Left renal pelvis (tissue), 4 donors: ENCODE measurements at places on chromosomes 4 and X.

- no peak for DNase-seq
Observed at GRCh38 chrX:39067866-39068265, 266.6 kb downstream of the MID1IP1 start.

- no peak for DNase-seq
Observed at GRCh38 chrX:136256026-136256425, 4.8 kb upstream of the MAP7D3 start.

GRCh38 chr4:175910700-175911099, 98.6 kb upstream of the GPM6A start:
- DNase-seq: no peak

DNA sequence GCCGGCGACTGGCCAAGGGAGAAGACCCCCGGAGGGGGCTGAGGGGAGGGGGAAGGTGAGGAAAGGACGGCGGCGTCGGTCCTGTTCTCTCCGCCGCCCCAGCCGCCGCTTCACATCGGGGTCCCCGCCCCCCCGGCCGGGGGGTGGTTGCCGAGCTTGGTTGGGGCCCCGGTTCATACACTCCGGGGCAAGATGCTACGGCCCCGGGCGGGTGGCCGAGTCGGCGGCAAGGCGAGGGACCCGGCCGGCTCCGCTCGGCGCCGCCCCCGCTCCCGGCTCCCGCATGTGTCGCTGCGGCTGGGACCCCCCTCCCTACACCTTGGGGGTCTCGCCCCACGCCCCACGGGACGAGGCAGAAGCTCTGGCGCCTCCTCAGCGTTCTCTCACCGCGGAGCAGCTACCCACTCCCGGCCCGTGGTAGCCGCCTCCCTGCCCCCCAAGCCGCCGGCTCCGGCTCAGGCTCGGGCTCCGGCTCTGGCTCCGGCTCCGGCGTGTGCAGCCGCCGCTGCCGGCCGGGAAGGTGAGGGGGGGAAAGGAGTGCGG, 461 bp downstream of the FBXW7 start:
- no peak for DNase-seq

- no peak for DNase-seq
Observed at GRCh38 chrX:68829582-68830418, 979 bp downstream of the EFNB1 start.

- no peak for DNase-seq
Observed at GRCh38 chr4:159370286-159370685, 267.4 kb downstream of the RAPGEF2 start.

- DNase-seq: no peak
Observed at GRCh38 chrX:130299279-130300009, 30.7 kb upstream of the ZNF280C start.

GRCh38 chr4:93730760-93731159, 97.8 kb upstream of the ATOH1 start:
- no peak for DNase-seq

DNA sequence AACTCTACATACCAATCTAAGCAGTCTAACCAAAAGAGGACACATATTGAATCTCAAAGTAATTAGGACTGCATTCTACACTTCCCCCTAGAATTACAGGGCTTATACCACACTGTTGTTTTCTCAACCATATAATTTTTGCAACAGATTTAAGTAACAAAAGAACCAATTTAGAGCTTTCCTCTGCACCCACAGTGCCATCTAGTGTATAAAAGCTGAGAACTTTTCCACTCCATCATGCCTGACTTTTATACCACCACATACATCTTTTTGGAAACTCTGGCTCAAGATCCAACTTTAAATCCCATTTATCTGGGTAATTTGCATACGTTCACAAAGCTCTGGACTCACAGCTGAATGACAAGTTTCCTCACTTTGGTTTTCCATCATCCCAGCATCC, 99.5 kb downstream of the EFHC2 start:
- DNase-seq: no peak

- DNase-seq: no peak
Observed at GRCh38 chr4:89570931-89571330, 263.3 kb upstream of the GPRIN3 start.

GRCh38 chr4:166014411-166014810, 141.4 kb downstream of the TLL1 start:
- DNase-seq: no peak

GRCh38 chr4:19982556-19982955, 269.1 kb upstream of the SLIT2 start:
- DNase-seq: no peak

- DNase-seq: no peak
Observed at GRCh38 chr4:171717231-171717741, 95.9 kb upstream of the GALNTL6 start.

- DNase-seq: no peak
Observed at GRCh38 chrX:10190367-10190766, 33.6 kb downstream of the CLCN4 start.

- DNase-seq: no peak
Observed at GRCh38 chr4:48748949-48749596, 31.0 kb downstream of the FRYL start.

DNA sequence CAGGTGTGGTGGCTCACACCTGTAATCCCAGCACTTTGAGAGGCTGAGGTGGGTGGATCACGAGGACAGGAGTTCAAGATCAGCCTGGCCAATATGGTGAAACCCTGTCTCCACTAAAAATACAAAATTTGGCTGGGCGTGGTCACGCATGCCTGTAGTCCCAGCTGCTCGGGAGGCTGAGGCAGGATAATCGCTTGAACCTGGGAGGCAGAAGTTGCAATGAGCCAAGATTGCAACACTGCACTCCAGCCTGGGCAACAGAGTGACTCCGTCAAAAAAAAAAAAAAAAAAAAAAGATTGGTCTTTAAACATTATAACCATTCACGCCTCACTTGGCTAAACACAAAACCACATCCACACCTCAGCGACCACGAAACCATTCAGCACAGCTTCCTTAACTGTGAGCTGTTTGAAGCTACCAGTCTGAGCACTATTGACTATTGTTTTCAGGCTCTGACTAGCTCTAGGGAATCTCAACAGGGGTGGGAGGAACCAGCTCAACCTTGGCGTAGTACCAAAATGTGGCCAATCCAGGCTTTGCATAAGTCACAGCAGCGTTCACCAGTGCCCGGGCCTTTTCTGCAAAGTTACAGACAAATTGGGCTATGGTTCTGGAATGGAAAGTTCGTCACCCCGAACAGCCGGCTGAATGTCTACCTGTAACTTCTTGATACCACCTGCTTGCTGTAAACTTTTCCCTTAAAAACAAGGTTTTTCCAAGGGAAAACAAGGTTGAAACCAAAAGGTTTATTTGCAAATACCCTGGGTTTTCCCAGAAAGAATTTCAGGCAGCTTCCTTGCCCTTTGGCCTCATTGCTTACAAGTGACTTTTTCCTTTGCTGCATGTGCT, 73.6 kb upstream of the DHX15 start:
- no peak for DNase-seq

DNA sequence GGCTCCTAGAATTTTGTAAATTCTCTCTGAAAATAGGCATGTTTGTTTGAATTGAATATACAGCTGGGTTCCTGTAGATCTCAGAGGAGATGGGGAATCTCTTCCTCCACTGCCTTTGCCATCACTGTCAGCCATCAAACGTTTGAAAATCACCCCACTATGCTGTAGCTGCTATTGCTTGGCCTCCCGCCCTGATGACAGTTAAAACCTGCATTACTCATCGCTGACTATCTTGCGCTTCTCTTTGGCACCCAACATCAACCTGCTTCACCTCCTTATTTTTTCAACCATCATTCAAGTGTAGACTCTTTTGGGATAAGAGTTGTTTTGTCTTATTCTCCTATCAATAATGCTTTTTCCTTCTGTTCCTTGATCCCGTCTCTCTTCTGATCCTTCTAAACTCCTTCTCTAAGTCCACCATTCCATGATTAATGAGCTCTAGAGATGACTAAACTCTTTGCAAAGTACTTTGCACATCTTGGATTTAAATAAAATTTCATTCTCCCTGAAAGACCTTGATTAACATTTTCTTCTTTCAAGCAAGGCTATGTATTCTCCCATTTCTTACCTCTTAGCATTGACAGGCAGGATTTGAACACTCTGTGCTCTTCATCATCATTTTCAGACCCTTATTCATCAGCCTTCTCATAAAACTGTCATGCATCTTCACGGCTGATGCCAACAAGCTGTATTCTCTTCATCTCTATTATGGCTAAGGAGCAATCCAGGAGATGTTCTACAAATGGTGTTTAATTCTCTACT, 133.0 kb downstream of the SNCA start:
- no peak for DNase-seq

- DNase-seq: no peak
Observed at GRCh38 chr4:103923551-103923950, 203.8 kb upstream of the TACR3 start.

DNA sequence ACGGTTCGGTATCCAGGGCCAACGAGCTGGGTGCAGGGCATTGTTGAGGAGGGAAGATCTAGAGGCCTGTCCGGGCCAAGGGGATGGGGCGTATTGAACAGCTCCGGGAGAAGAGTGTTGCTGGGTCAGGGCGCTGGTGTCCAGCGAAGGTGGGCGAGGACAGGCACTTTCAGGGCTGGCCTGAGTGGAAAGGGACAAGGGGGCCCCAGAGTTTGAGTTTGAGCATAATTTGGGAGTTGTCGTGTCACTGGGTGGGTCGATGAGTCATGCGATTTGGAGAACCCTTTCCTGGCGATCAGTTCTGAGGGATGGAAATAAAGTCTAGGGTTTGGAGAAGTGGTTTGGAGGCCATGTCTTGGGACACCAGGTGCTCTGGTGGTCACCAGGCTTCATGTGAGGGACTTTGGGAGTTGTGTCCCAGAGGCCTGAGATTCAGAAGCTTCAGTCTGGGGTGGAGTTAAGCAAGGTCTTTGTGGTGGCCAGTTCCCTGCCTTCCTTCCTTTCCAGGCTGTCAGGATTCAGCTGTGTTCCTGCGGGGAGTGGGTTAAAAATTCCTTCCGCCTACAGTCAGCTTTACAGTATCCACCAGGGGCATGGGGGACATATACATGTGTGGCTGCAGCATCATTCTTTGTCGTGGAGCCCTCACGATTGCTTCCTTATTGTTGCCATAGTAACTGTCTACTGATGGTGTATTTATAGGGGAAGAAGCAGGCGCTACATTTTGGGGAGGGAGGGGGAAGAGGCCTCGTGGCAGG, 504 bp downstream of the PRRG3 start:
- no peak for DNase-seq

- DNase-seq: no peak
Observed at GRCh38 chr4:152524427-152524826, 11.5 kb downstream of the FBXW7 start.

GRCh38 chrX:70386235-70386634, 36.9 kb upstream of the GDPD2 start:
- no peak for DNase-seq

GRCh38 chrX:74117962-74118902, 185.7 kb upstream of the ZCCHC13 start:
- no peak for DNase-seq

DNA sequence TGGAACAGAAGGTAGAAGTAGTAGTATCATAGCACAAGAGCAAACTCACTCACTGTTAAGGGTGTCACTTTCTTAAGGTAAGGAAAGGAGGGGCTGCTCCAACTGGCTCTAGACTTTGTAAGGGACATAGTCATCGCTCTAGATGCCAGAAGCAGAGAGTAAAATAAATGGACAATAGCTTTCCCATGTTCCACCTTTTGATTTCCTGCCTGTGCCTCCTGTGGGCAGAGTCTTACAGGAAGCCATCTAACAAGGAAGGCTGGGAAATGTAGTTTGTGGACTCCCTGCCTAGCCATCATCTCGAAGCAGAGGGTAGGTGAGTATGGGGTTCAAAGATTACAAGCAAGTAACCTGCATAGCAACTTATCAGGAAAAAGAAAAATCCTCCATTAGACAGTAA, 1.7 kb upstream of the METTL14 start:
- no peak for DNase-seq

GRCh38 chrX:39866229-39866628, 231.5 kb downstream of the BCOR start:
- no peak for DNase-seq

DNA sequence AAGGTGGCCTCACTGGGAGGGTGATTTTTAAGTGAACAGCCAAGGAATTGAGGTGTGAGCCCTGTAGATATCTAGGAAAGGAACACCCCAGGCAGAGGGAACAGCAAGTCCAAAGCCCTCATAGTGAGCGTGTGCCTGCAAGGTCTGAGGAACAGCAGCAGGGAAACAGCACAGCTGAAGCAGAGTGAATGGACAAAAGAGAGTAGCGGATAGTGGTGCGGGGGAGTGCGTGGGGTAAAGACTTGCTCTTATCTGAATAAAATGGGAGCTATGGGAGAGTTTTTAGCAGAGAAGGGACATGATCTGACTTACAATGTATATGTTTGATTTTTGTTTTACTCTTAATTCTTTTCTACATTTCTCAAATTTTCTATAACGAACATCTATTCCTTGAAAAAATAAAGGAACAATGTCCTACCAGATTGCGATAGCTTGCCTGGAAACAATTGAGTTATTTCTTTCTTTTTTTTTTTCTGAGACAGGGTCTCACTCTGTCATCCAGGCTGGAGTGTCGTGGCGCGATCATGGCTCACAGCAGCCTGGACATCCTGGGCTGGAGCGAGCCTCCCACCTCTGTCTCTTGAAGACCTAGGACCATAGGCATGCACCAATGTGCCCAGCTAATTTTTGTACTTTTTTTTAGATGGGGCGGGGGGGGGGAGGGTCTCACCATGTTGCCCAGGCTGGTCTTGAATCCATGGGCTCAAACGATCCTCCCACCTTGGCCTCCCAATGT, 19.5 kb upstream of the HADH start:
- no peak for DNase-seq

DNA sequence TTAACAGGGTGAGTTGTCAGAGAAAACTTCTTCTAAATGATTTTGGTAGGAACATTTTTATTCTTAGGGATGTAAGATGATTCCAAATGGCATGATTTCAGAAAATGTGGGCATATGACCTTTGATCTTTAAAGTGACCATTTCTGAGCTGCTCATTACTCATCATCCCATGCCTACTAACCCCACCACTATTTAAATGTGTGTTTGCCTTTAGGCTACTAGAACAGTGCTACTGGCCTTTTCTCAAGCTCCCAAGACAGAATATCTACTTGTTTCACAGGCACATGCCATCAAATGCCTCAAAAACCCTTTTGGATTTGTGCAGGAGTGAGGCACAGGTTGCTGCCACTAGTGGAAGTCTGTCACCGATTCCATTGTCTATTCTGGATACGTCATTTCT, 428.2 kb downstream of the ADAM29 start:
- DNase-seq: no peak

DNA sequence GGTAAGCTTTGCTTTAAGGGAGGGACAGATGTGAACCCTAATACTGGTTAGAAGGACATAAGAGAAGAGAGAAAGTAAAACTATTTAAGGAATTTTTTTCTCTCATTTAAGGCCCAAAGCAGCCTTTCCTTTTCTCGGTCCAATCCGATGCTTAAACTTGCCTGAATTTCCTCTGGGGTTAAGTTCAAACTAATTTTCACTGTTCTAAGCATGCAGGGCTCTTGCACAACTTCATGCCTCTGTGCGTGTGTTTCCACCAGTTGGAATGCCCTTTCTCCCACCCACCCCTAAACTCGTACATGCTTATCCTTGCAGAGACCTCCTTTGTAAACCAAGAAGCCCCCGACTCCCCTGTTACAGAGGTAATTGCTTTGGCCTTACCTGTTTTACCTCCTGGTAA, 204.7 kb downstream of the CBR4 start:
- no peak for DNase-seq

GRCh38 chr4:100071506-100071905, 118.8 kb downstream of the DDIT4L start:
- DNase-seq: no peak

GRCh38 chrX:264634-265455, 16.3 kb upstream of the PLCXD1 start:
- no peak for DNase-seq
